Glomerular endothelial cell (primary cell): ENCODE measurements at places on chromosomes 1 and 21.

- no peak for DNase-seq
Measured at GRCh38 chr21:34845521-34846451, 177.0 kb downstream of the CLIC6 start.

GRCh38 chr1:31732343-31732742 is 28.5 kb upstream of the COL16A1 start:
- no peak for DNase-seq

DNA sequence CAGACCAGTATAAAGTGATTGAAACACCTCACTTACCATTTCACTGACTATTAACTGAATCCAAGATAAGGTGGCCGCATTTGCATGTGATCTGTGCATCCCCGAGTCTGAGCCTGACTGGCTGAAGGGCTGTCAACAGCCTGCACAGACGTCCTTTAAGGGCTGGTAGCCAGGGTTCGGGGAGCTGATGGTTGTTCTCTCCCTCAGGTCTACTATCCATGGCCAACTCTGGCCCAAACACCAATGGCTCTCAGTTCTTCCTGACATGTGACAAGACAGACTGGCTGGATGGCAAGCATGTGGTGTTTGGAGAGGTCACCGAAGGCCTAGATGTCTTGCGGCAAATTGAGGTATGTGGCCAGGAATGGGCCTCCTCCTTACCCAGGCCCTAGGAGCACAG is 14.0 kb downstream of the PPIE start:
- no peak for DNase-seq

- no peak for DNase-seq
Measured at GRCh38 chr1:216071262-216071661, 352.0 kb downstream of the USH2A start.

DNA sequence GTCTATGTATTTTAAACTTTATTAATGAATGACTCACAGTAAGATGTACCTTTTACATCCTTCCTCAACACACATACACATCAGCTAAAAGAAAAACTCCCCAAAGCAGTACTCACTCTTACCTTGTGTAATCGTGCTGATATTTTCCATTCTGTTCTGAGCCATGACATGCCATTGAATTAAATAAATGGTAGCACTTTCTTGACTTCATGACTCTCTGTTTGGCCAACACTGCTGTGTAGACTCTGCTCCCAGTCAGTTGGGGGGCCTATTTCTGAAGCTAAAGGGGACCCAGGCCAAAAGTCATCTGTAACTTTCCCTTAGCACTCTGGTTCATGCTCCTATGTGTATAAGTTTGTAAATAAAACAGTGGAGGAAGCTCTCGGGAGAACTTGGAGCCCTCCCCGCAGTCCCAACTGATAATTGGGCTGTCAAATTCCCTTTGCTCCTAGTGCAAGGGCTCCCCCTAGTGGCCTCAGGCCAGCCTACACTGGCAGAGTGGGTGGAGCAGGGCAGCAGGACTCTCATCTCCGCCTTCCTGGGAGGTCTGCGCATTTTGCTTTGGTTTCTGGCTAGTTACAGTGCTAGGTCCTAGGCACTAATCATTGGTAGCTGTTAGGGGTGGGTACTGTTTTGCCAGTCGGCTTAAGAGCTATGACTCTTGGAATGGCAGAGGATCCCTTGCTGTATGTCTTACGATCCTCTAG is 1.7 kb upstream of the FYB2 start:
- DNase-seq, result no peak

- DNase-seq, result no peak
Measured at GRCh38 chr1:247557926-247558674, 9.2 kb downstream of the GCSAML start.

DNA sequence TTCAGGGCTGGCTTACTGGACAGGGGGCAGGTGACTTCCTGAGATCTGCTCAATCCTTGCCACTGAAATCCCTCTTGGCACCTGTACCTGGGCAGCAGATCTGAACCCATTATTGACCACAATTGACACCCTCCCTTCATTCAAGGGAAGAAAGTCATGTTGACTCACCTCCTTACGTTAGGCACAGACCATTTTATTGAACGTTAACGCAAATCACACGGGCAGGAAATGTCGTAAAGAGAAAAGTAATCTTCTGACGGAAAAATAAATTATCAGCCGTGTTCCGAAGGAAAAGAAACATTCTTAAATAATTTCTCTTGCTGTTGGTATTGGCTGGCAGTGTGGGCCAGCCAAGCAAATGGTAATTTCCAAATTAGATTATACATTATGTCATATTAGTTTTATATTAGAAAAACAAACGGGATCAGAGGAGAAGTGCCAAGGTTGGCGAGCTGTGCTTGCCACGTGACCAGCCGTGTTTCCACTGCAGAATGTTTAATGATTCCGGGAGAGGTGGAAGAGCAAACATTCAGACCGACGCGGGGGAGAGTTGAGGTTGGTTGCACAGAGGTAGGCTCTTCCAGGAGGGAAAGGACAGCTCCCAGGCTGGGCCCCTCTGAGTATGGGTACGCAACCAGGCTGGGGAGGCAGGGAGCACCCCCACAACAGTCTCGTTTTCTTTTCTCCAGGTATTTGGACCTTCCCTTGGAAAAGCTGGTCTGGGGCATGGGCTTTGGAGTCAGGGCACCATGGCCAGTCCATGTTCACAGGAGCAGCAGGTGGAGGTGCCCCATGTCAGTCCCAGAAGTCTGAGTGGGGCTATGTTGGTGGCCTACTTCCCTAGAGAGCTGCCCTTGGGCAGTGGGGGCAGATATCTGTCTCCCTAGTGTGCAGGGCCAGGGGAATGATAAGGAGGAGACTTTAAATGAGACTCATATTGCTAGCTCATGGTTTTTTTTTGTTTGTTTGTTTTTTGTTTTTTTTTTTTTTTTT is 121.1 kb downstream of the FOXD2 start:
- DNase-seq, result no peak

- no peak for DNase-seq
Measured at GRCh38 chr1:22601610-22602009, 34.8 kb upstream of the C1QA start.

DNA sequence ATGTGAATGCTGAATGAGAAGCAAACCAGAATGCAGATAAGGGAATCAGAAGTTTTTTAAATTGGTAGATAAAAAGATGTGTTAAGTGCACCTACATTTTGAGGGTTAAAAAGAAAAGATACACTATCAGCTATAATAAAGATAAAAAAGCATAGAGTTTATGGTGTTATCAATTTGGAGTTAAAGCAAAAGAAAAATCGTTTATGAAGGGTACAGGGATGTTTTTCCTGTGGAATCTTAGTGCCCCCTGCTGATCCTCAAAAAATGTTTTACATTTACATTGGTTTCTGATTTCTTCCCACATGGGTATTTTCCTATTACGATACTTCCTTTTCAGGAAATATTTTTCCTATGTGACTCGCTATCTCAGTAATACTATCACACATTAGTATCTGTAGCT is 293.5 kb downstream of the MRPL39 start:
- no peak for DNase-seq

DNA sequence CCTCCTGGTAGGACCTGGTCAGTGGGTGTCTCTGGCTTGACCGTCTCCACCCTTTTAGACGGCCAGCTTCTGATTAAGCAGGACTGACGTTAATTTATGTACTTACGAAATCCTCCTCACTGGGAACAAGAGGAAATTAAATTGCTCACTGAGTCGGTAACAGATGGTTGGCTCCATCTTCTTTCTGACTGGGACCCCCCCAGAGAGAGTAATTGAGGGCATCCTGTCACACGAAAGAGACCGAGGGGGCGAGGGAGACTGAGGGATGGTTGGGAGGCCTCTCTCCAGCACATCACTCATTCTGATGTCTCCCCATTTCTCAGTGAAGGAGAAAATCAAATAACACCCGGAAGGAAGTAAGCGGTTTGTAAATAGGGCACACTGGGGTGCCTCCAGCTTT is 104.8 kb downstream of the OMA1 start:
- DNase-seq, result no peak

DNA sequence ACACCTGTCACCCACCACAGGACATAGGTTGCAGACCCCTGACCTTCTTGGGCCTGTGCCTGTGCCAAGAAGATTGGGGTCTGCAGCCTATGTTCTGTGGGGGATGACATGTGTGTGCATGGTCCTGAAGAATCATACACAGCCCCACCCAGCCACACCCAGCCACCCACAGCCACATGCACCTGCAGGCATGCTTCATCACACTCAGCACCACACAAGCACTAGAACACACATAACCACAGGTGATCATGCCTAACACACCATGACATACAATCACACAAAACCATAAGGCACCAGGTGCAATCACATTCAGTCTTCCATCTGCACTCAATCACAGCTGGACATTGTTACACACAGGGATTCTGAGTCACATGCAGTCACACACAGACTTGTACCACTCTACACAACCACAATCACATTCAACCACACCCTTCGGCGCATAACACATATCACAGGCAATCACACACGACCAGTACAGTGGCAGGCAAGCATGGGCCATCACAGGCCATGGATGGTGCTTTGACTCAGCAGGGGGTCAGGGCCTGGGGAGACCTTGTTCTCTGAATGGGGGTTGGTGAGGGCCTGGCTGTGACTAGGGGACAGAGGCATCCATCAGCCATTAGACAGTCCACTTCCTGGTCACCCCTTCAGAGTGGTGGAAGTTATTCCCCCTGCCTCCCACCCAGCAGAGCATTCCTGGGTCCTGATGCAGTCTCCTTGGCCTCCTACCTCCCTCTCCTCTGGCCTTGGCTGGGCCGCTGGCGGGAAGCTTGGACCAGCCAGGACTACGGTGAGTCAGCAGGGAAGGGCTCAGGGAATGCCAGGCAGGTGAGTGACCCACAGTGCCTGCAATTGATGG is 44.3 kb upstream of the EPS8L3 start:
- no peak for DNase-seq

- DNase-seq, result no peak
Measured at GRCh38 chr21:38289705-38290485, 33.1 kb downstream of the KCNJ15 start.
